ENCODE measurements at places on chromosomes 1 and 21.

- DNase-seq = no peak
Observed at GRCh38 chr1:107689159-107689558, 275.8 kb downstream of the VAV3 start.

DNA sequence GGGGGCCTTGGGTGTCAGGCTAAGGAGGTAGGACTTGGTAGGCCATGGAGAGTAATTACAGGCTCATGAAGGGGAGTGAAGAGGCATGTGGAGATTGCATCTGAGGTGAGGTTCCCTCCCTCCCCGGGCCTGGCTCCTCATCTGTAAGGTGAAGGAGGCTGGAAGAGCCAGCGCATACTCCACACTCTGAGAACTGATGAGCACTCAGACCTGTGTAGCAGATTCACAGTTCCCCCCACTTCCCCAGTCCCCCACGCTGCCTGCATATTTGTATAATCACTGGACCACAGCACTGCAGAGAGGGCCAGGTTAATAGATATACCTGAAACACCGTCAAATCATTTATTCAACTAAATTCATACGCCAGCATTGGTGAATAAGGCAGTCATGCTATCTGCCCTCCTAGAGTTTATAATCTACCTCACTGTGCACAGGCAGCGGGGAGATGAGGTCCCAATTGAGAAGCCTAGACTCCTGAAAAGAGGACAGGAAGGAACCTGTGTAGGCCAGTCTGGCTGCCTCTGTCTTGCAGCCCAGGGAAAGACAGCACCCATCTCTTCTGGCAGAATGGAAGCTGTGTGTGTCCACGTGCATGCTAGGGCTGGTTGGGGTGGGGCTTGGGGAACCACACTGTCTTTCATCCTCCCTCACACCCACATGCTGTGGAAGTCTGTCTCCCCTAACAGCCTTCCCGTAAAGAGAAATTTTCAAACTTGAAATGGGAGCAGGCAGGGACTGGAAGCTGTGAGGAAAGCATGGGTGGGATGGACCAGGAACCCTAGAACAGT is 110.6 kb upstream of the ATP1A1 start:
- DNase-seq = no peak

- peak; percentile 1 for DNase-seq
Observed at GRCh38 chr1:203796236-203796605, 798 bp downstream of the ZBED6 start.

GRCh38 chr1:5947978-5948680 is 44.1 kb downstream of the NPHP4 start:
- DNase-seq = no peak

GRCh38 chr1:61459345-61459744 is 265.6 kb downstream of the TM2D1 start:
- DNase-seq = no peak

DNA sequence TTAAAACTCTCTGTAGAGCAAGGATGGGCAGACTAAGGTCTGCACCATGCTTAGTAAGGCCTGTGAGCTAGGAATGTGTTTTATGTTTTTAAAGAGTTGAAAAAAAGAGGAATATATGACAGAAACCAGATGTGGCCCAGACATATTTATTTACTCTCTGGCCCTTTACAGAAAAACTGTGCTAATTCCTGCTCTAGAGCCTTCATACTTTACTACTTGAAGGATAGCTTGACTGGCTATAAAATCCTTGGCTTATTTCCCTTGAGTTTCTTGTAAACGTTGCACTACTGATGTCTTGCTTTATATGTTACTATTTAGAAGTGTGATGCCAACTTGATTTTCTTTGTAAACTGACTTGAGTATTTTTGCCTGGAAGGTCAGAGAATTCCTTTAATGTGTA is 33.5 kb downstream of the CTBS start:
- DNase-seq = no peak

GRCh38 chr1:154186852-154187501 is 4.9 kb downstream of the TPM3 start:
- no peak for DNase-seq

- DNase-seq = no peak
Observed at GRCh38 chr1:189847613-189848012, 630.1 kb downstream of the BRINP3 start.

DNA sequence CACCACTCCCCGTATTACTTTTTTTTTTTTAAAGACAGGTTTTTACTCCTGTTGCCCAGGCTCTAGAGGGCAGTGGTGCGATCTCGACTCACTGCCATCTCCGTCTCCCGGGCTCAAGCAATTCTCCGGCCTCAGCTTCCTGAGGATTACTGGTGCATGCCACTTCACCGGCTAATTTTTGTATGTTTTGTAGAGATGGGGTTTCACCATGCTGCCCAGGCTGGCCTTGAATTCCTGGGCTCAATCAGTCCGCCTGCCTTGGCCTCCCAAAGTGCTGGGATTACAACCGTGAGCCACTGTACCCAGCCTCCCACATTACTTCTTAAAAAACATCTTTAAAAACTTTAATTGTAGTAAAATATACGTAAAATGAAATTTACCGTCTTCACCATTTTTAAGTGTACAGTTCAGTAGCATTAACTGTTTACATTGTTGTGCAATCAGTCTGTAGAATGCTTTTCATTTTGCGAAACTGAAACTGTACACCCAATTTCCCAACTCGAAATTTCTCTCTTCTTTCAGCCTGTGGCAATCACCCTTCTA is 77.0 kb downstream of the ZMYM4 start:
- DNase-seq = no peak

DNA sequence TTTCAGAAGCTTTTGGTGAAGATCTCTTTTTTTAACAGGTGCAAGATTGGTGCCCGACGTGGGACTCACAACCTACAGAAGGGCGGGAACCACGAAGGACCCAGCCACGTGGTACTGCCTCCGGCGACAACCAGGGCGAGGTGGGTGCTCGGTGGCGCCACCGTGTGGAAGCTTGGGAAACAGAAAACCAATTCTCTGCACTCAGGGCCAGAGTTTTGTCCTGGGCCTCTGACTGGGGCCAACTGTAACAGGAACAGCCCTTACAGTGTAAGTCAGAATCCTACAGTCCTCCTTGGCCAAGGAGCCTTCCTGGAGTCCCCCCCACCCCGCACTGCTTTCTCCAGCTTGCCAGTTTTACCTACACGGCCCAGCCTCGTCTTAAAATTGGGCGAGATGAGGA is 11.6 kb upstream of the S100A7A start:
- DNase-seq = peak; percentile 20

DNA sequence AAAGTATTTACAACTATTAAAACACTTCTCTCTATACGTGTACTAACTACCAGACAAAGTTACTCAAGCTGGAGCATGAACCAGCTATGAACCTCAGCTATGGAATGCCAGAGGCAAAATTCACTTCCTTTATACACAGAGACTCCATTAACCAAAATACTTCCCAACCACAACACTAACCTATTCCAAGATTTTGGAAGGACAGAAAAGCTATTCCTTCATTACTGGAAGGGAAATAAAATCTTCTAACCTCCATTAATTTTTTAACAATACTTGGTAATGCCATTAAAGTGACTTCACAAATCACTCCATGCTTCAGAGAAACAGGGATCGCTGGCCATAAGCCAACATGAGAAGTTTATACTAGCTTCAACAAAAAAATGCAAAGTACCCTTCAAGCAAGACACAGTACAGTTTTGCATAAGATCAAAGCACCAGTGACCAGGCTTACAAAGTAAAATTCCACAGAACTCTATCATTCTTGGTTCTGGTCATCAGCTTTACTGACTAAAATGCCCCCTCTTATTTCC is 58.0 kb downstream of the PUM1 start:
- no peak for DNase-seq

DNA sequence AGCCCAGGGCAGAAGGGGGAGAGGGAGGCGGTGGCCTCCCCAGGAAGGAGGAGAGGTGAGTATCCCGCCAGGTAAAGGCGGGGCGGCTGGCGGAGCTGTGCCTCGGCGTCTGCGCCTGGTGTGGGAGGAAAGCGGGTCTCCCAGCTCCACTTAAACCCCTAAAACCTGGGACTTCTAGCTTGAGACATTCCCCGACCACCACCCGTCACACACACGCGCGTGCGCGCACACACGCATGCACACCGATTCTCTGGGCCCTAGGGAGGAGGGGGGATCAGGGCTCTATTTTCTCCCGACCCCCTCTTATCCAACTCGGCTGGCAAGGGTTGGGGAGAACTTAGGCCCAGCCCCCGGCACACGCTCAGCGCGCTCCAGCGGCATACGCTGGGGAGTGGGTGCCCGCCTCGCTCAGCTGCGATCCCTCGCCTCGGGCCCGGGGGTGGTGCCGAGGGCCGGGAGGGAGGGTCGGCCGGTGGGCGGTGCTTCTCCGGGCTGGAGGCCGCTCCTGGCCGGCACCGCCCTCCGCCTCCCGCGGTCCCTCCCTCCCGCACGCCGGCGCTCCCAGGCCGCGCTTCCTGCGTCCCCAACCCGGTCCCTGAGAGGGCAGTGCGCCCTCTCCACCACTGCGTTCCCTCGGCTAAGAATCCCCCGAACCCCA is at the start of gene TMEM51:
TMEM51 (plus strand) TSS at position 564 of the 658 bp plus-strand sequence. CDS start 61,341 bp downstream, outside the sequence.
- DNase-seq = no peak

GRCh38 chr1:8456308-8456912 is 138.5 kb downstream of the SLC45A1 start:
- DNase-seq = no peak

- DNase-seq = no peak
Observed at GRCh38 chr21:34344584-34344983, 19.2 kb upstream of the KCNE2 start.

- DNase-seq = no peak
Observed at GRCh38 chr1:2314803-2315673, 76.3 kb downstream of the MORN1 start.

GRCh38 chr1:19365721-19366120 is 53.6 kb downstream of the SLC66A1 start:
- DNase-seq = no peak

DNA sequence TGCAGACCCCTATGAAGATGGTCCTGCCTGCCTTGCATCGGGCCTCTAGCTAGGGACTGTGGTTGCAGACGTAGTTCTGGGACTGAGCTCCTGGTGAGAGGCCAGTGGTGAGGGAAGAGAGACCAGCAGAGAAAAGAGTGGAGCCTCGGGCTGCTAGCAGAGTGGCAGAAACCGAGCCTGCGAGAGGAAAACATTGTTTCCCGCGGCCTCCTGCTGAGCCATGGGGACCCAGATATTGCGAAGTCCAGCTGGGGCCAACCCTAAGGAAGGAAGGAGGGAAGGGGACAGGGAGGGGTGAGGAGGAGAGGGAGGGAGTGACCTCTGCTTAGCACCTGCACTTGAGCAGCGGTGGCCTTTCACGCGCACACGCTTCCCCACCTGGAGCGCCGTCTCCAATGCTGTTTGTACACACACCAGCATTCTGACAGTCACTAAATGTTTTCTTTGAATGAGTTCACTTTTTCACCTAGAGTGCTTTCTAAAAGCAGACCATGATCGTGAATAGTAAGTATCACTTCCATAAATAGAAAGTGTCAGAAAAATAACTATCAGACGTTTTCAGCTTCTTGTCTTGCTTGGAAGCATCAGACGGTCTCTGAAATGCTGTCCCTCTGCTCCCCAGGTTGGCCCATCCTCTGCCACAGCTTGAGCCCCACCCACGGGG is 2.5 kb upstream of the FNDC10 start:
- DNase-seq = no peak

DNA sequence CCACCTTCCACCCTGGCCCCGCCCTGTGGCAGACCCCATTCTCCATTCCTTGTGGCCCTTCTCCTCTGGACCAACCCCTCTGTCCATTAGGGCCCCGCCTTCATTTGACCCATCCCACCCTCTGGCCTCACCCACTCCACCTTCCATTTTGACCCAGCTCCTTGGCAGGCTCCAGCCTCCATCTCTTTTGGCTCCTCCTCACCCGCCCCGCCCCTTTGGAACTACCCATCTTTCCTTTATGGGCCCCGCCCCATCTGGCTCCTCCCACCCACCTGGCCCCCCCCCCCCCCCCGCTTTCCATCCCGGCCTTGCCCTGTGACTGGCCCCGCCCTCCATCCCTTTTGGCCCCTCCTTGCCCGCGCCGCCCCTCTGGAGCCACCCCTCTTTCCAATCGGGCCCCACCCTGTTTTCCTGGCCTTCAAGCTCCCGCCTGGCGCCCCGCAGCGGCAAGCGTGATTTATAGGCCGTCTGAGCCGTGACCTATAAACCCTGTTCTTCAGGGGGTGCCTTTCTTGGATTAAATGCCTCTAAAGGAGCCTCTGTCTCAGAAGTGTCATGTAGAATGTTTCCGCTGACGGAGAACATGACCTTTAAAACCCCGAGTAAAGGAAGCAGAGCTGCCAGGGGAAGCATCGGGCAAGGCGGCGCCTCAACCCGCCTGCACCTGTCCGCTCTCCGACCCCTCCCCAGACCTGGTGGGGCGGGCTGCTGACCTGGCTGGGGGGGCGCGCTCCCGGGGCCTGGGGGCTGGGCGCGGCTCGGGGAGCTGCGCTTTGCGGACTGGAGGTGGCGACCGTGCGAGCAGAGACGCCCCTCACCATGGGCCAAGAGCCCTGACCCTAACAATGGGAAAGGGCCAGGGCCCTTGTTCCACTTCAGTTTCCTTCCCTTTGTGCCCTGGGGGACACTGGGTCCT is 178.0 kb downstream of the CAMTA1 start:
- peak; percentile 25 for DNase-seq

- DNase-seq = no peak
Observed at GRCh38 chr1:24745711-24746413, 615 bp downstream of the CLIC4 start.

- DNase-seq = no peak
Observed at GRCh38 chr1:104768466-104768865, 1018.8 kb downstream of the AMY1C start.

DNA sequence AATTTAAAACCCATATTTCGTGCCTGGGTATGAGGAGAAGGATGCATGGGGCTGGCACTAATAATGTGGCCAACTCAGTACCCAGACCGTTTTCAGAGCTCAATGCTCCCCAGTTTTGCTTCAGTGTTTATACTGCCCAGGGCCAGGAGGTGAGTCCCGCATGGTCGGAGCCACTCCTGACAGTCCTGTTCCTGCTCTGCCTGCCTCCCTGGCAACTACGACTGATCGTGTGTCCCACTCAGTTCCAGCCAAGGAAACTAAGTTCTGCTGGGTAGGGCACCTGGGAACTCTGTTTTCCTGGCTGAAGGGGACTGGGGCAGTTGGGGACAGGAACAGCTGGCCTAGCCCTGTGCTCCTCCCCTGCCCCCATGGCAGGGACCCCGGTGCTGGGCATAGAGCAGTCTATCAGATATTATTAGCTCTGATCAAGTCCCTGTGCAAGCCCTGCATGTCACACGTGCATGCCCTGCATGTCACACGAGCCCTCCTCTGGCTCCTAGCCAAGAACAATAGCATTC is 19.2 kb downstream of the S100A7 start:
- no peak for DNase-seq

- no peak for DNase-seq
Observed at GRCh38 chr1:16450863-16451481, 10.4 kb downstream of the NECAP2 start.

- DNase-seq = no peak
Observed at GRCh38 chr1:170483051-170483450, 48.9 kb upstream of the GORAB start.

- DNase-seq = no peak
Observed at GRCh38 chr1:22313321-22313720, 138.3 kb upstream of the ZBTB40 start.

GRCh38 chr1:247293047-247293446 is 37.2 kb downstream of the VN1R5 start:
- DNase-seq = no peak

DNA sequence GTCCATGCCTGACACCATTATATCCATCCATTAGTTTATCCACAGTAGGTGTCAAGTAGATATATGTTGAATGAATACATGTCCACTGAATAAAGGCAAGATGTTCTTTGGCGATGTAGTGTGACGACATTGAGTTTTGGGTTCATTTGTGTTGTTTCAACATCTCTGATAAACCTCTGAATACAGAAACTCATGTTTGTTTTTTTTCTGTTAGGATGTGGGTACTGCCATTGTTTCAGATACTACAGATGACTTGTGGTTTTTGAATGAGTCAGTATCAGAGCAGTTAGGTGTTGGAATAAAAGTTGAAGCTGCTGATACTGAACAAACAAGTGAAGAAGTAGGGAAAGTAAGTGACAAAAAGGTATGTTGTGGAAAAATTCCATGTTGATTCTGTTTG is 28.1 kb downstream of the MDM4 start:
- DNase-seq = no peak

Measured in stimulated activated CD8-positive, alpha-beta memory T cell treated with anti-CD3 and anti-CD28 coated beads, Interleukin-7, amount 100 ng/mL, for 24 hours (primary cell).